Kidney tubule cell (primary cell): ENCODE measurements at places on chromosomes 11 and 22.

DNA sequence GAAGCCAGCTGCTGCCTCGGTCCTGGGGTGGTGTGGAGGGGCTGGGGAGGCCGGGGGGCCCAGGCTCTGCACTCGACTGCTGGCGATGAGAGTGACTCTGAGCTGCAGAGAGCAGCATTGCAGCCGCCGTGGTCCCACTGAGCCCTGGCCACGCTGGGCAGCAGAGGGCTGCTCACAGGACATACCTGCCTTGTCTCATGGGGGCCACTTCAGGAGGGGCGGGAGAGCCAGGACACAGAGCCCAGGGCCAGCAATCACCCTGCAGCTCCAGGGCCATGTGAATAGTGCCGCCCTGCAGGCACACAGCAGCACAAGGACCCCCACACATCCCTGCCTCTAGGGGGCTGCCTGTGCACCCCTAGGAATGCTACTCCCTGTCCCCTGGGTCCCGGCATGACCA, 147.0 kb downstream of the CRYBB2 start:
- no peak for DNase-seq

DNA sequence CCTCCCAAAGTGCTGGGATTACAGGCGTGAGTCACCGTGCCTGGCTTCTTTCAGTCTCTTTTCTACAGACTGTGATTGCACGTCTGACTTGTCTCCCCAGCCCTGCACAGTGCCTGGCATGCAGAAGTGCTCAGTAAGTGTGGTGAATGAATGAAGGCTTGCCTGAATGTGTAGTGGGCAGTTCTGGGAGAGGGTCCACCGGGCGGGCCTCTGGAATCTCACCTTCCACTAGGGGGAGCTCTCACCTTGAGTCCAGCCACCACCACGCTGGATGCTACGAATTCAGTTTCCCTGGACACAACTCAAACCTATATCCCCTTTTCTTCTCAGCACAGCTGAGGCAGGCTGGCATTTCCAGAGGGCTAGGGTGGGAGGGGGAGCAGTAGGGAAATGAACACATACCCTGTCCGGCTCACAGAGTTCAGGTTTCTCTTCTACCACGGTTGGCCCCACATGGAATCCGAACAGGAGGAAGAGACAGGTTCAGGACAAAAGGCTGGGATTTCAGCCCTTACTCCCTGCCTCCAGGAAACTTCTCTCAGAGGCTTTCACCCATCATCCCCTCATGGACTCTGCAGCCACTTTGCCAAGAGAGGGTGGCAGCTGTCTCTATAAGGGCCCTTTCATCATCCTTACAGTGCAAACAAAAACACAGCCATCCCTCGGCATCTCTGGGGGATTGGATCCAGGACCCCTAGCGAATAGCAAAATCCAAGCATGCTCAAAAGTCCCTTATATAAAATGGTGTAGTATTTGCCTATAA, 86.8 kb downstream of the NECTIN1 start:
- peak; percentile 22 for DNase-seq

GRCh38 chr11:126406368-126406767, 50.9 kb downstream of the ST3GAL4 start:
- no peak for DNase-seq

- DNase-seq: no peak
These were observed 64.2 kb downstream of the NFAM1 start for GRCh38 chr22:42367980-42368378.

DNA sequence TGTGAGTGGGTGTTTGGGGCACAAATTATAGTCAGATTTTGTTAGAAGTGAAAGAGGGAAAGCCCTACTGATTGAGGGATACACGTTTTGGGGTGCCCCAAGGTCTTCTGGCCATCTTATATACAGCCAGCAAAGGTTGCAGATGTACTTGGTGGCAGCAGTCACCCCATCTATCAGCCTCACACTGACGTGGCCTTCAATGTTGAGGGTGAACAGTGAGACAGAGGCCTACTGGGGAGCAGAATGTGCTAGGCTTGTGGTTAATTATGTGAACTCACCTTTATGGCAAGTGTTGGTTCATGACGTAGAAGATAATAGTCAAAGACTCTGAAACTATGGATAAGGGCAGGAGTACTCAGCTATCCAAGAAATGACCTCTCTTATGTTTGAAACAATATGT, 121.2 kb downstream of the TRIM44 start:
- no peak for DNase-seq

- no peak for DNase-seq
These were observed 64.0 kb downstream of the DKK3 start for GRCh38 chr11:11944444-11944843.

GRCh38 chr11:45662665-45663485, 2.5 kb downstream of the CHST1 start:
- DNase-seq: peak; percentile 53

DNA sequence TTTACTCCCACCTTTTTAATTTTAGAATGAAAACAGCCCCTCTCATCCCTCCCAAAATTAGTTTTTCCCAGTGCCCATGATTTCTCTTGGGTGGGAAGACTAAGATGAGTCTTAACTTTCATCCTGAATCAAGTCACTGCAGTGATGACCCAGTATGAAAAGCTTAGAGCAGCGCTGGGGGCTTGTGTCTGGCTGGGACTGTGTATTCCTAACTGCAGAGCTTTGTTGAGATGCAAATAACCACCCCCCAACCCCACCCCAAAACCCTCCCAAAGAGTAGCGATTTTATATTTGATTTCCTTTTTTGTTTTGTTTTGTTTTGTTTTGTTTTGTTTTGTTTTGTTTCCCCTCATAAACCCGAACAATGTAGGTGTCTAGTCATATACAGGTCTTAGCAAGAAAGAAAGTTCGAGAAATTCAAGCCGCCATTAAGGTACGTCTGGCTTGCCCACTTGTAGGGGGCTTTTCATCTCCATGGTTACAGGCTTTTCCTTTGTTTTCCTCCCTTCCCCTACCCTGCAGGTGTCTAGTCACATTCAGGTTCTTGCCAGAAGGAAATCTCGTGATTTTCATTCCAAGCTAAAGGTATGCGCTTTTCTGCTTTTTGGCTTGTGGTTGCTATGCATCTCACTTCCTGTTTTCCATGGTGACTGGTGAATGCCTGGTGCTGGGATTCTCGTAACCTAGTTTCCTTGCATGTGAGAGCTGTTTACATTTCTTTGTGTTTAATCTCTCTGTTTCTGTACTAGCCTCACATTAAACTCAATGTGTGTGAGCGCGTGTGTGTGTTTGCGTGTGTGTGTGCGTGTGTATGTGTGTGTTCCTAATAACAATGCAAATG, 144.6 kb upstream of the RASSF10 start:
- DNase-seq: peak; percentile 92

DNA sequence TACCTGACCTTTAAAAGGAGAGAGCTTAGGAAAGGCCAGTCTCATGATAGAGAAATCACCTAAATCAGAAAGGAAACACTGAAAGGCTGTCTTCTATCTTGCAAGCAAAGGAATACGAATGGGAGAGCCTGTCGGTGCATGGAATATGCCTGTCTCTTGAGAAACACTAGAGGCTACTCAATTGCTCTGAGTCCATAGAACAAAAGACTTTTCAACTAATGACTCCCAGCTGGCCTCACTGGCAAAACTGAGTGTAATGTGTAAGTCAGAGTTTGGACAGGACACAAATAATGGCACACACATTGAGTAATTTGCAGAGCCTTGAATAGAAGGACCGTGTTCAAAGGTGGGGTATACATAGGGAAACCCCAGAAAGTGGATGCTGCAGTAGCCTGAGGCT, 171.0 kb upstream of the ARHGAP20 start:
- DNase-seq: no peak

- no peak for DNase-seq
These were observed 200.5 kb downstream of the GRIK4 start for GRCh38 chr11:120712014-120712413.

GRCh38 chr11:8040261-8040920, 40.6 kb upstream of the TUB start:
- no peak for DNase-seq

DNA sequence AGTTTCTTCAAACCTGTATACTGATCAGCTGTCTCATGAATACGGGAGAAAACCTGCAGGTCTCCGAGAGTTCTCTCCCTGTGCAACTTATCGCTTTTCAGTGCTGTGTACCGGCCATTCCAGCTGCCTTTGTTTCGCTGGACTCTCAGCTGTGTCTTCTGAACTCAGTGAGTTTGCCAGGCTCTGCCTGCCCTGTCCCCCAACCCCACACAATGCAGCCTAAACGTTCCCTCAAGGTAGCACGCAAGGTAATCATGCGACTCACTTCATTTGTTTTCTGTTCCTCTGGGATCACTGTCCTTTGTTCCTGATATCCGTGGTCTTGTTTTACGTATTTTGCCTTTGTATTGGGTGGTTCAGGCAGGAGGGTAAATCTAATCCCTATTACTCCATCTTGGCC, 13.5 kb downstream of the RBM7 start:
- no peak for DNase-seq

GRCh38 chr11:127259102-127259501, 258.5 kb upstream of the KIRREL3 start:
- DNase-seq: no peak

- DNase-seq: no peak
These were observed 113.6 kb downstream of the KCNQ1 start for GRCh38 chr11:2558397-2558796.

GRCh38 chr11:82373781-82374542, 359.7 kb downstream of the FAM181B start:
- DNase-seq: no peak

- peak; percentile 39 for DNase-seq
These were observed 33.4 kb upstream of the API5 start for GRCh38 chr11:43278193-43278956.
